ENCODE measurements at places on chromosomes 5 and 9.

GRCh38 chr5:67407979-67408378, 211.4 kb upstream of the CD180 start:
- DNase-seq, result no peak

DNA sequence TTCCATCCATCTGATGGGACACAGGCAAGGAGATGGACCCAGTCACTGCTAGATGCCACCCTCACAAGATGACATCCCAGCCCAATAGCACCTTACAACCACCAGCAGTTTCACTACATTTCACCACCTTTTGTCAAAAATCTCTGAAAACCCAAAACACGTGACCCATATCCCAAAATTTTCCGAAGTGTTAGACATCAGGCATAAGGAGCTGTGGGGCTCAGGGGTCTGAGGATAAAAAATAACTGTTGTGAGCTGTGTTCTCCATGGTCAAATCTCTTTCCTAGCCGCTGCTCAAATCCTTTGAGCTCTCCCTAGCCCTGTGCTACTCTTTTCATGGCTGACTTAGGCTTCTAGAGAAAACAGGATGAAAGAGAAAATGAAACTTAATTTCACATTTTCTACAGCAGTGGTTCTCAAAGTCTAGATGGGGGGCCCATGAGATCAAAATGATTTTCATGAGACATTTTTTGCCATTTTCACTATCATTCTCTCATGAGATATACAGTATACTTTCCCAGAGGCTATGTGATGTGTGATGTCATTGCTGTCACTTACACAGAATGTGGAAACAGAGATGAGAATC, 40.7 kb downstream of the TIMD4 start:
- no peak for DNase-seq

GRCh38 chr5:181114844-181115778, 15.9 kb downstream of the OR2V1 start:
- no peak for DNase-seq

DNA sequence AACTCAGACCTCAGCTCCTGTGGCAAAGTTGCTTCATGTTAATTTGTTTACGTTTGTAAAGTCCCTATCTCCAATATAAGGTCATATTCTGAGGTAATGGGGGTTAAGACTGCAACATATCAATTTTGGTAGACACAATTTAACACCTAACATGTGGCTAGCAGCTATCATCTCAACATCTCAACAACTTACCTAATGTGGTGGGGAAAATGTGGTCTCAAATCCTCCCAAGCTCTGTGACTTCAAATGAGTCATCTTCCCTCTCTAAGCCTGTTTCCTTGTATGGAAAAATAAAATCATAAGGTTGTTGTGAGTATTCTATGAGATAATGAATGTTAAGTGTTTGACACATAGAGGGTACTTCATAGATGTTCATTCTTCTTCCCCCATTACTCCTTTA, 443.3 kb downstream of the CDK5RAP2 start:
- DNase-seq, result no peak

DNA sequence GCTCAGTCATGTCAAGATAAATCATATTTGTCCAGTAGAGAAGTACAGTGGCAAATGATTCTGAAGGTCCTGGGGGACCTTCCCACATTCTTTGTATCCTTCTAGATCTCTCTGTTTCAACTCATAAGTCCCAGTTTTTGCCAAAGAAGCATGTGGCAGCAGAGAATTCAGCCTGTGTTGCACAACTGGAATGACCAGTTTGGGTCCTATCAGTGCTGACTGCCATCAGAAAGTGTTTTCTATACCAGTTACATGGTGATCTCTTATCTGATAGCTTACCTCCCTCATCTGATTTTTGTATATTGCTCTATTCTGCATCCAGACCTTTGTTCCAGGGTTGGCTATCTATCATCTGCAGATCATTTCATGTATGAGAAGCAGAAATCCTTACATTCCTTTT, 21.7 kb downstream of the GM2A start:
- DNase-seq, result no peak

DNA sequence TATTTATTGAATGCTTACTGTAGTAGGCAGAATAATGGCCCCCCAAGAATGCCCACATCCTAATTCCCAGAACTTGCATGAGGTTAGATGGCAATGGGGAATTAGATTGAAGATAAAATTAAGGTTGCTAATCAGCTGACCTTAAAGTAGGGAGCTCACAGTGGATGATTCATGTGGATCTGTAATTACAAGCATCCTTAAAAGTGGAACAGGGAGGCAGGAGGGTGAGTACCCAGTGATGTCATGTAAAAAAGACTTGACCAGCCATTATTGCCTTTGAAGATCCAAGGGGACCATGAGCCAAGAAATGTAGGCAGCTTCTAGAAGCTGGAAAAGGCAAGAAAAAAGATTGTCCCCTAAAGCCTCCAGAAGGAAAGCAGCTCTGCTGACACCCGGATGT, 71.4 kb downstream of the GABBR2 start:
- no peak for DNase-seq

Data from stimulated activated CD8-positive, alpha-beta memory T cell treated with anti-CD3 and anti-CD28 coated beads, Interleukin-15, amount 100 ng/mL, for 24 hours (primary cell).